ENCODE measurements at places on chromosomes 4 and X.

DNA sequence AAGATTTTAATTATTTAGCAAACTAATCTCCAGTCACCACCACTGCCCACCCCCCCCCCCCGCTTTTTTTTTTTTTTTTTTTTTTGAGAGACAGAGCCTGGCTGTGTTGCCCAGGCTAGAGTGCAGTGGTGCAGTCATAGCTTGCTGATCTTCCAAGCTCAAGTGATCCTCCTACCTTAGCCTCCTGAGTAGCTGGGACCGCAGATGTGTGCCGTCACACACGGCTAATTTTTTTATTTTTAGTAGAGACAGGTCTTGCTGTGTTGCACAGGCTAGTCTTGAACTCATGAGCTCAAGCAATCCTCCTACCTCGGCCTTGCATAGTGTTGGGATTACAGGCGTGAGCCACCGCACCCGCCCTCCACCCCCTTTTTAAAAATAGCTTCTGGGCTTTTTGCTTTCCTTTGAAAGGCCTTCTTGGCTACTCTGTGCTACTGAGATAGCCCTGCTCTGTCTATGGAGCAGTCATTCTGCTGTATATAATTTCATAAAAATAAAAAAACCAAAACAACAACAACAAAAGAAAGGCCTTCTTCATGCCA, 18.7 kb downstream of the TXLNG start:
- no peak for DNase-seq

GRCh38 chr4:77579406-77580076, 26.1 kb upstream of the CXCL13 start:
- no peak for DNase-seq

- DNase-seq = no peak
These were observed 17.1 kb downstream of the NAT8L start for GRCh38 chr4:2075987-2076907.

DNA sequence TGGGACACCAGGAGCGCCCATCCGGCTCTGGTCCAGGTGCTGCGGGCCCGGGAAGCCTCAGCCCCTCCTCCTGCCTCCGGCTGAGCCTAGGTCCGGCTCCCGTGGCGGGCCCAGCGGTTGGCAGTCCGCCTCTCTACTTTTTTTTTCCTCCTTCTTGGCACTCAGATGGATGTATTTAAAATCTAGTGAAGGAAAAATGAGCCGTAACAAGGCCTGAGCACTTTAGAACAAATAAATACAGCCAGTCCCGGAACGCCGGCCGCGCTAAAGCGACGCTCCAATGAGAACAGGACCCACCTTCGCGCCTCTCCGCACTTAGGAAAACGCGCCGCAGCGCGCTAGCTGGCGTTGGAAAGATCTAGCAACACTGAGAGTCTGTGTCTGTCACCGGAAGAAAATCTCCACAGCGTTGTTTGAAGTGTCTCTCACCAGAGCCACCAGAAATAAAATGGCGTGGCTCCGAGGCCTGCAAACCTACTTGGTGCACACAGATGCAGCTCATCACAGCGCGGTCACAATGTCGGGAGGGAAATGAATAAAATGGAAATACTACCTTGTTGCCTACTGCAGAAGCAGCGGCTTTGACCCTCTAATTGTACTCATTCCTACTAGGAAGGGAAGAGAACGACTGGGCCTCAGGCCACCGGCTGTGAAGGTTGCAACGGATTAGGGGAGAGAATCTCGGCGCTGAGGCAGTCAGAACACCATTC, 4.7 kb downstream of the NEUROG2 start:
- no peak for DNase-seq

DNA sequence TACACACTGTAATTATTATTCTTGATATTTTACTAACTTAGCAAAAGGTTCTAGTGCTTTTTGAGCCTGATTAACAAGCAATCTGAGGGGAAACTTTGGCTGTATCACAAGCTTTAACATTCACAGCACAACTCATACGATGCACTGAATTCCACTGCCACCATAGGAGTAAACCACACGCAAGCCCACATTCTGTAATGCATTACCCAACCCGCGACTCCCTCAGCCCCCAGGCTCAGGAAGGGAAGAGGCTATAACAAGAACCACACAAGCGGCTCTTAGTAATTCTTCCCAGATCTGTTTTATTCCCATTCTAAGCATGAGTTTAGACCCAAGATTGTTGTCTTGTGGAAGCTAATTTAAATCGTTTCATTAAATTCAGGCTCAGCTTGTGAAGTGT, 138.5 kb upstream of the TBL1X start:
- no peak for DNase-seq

DNA sequence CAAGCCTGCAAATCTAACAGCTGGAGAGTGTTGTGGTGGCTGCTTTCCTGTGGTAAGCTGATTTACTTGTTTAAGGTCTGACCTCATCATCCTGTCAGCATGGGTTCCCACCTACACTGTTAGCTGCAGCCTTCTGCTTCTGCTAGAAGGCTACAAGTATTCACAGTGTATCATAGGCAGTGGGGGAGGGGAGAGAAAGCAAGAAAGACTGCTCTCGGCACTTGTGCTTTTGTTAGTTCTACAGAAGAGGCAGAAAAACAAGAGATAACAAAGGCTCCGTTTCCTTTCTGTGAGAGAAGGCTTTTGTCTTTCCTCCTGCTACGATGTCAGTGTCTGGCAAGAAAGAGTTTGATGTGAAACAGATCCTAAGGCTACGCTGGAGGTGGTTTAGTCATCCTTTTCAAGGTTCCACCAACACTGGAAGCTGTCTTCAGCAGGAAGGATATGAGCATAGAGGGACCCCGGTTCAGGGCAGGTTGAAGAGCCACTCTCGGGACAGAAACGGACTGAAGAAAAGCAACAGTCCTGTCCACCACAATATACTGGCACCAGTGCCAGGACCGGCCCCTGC, at the start of gene KLHL4:
TSS of gene KLHL4 (plus strand) at position 232 of the 571 bp plus-strand sequence. CDS start at position 324, 92 bp downstream.
- no peak for DNase-seq

DNA sequence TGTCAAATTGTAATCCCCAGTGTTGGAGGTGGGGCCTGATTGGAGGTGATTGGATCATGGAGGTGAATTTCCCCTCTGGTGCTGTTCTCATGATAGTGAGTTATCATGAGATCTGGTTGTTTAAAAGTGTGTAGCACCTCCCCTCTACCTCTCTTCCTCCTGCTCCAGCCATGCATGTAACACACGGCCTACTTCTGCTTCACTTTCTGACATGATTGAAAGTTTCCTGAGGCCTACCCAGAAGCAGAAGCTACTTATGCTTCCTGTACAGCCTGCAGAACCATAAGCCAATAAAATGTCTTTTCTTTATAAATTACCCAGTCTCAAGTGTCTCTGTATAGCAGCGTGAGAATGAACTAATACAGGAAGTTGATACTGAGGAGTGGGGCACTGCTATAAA, 61.7 kb upstream of the DDX60 start:
- DNase-seq = no peak

- no peak for DNase-seq
These were observed 42.1 kb downstream of the SMPX start for GRCh38 chrX:21715825-21716224.

GRCh38 chrX:10467793-10468192, 152.6 kb downstream of the MID1 start:
- no peak for DNase-seq

- no peak for DNase-seq
These were observed 40.5 kb downstream of the TSPAN7 start for GRCh38 chrX:38601866-38602265.

- DNase-seq = no peak
These were observed 95.8 kb downstream of the MID1 start for GRCh38 chrX:10524578-10524977.

DNA sequence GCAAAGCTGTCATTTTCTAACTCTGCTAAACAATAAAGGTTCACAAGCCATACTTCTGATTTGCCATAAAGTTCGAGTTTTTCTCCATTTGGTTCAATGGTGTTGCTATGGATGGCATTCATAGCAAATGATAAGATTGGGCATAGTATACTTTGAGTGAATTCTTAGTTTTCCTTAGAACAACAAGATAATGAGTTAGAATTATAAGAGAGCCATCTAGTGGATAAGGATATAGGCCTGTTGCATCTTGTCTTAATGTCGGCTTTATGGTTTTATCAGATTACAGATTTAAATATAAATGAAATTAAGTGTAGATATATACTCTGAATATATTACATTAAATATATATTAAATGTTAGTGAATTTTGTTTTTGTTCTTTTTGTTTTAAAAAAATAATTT, 644.6 kb downstream of the IL1RAPL1 start:
- no peak for DNase-seq

GRCh38 chr4:180630012-180630665, 1613.1 kb upstream of the TENM3 start:
- no peak for DNase-seq

GRCh38 chr4:5858020-5858769, 34.7 kb downstream of the CRMP1 start:
- DNase-seq = no peak

GRCh38 chrX:140913802-140914501, 88.4 kb upstream of the SPANXB1 start:
- DNase-seq = no peak

DNA sequence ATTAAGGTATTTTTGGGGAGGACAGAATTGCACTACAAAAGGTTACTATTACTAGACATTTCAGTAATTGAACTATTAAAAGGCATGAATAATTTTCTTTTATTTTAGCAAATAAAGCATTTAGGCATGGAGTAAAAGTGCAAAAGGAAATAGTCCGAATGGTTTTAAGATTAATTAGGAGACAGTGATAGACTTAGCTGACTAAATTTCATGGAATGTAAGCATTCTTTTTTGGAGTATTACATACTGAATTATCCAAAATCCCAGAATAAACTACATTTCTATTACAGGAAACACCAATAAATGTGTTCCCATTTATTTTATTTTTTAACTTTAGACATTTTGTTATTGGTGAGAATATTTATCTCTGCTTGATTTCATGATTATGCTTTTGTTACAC, 30.7 kb upstream of the MAP9 start:
- no peak for DNase-seq

DNA sequence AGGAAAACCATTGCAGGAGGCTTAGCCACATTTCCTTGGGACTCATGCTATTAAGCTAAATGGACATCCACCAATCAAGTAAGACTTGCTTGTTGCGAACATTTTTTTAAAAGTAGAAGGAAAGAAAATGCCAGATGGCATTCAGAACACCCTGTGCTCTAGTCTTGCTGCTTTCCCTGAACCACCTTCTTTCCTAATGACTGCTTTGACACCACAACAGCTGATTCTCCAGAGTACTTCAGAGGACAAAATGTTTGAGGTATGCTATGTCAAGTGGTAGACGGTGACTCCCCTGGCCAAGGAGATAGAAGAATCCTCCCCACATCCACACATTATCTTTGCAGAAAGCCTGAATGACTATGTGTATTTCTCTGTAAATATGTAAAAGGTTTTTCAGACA, 65.4 kb downstream of the ANK2 start:
- no peak for DNase-seq

DNA sequence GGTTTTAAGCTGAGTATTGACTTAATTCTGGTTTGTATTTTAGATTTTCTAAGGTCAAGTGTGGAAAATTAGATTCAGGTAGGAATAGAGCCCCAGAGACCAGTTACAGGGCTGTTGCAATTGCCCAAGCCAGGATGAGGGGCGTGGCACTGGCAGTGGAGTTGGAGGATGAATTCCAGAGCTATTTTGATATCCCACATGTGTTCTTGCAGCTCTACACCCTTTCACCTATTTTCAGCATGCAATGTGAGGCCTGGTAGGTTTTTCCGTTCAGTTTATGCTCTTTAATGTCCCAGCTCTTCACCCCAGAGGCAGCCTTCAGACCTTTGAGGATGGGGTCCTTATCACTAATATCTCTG, 17.9 kb upstream of the OGT start:
- no peak for DNase-seq

- no peak for DNase-seq
These were observed 138.8 kb upstream of the NALF2 start for GRCh38 chrX:69365349-69365748.

- no peak for DNase-seq
These were observed 362 bp downstream of the NCAPG start for GRCh38 chr4:17811078-17811603.

- DNase-seq = no peak
These were observed 40.3 kb downstream of the NHS start for GRCh38 chrX:17415242-17415810.

- DNase-seq = no peak
These were observed 520 bp downstream of the ACOX3 start for GRCh38 chr4:8439914-8440491.

DNA sequence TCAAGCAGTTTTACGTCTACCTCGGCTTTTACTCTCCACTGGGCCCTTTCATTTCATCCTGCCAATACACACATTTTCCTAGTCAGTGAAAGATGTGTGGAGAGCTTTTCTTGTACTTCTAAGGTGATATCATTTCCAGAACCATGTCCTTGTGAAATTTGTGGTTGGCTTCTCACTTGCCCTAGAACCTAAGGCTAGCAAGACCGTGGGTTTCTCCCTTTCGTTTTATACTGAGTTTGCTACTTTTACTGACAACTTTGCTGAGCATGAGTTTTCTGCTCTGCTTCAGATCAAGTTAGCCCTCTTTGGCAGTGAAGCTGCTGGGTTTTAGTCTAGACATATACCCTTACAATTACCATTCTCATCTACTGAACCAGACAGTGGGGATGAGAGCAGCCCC, 95.7 kb upstream of the FRMPD4 start:
- DNase-seq = no peak

DNA sequence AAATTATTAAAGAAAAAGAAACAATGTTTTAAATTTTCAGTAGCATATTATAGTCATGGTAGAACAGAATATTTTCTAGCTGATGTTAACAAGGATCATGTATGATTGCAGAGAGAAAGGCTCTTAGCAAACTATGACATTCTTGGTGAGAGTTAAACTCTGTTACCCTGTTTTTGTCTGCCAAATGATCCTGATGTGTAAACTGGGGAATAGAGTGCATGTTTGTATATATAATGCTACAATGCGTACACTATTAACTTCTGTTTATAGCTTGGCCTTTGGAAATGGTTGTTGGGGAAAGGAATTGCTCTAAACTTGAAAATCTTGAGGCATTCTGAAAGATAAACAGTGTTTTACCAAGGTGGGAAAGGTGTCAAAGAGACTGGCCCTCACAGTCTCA, 292.7 kb downstream of the ARHGAP24 start:
- DNase-seq = no peak

- DNase-seq = no peak
These were observed 903.4 kb downstream of the TECRL start for GRCh38 chr4:63505714-63506460.

DNA sequence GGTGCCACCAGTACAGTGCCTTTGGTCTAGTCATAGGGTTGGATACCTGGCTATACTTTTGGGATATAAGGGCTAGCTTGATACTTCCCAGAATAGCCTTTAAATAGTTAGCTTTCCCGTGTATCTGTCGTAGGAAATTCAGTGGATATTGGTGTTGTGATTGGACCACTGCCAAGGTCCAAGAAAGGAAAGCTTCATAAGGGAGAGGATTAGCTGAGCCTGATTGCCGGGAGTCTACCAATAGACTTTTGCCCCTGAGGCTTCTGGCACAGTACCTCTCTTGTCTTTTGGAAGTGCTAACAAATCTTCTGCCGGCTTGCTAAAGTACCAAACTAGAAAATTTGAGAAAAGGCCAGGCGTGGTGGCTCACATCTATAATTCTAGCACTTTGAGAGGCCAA, 350.6 kb downstream of the CHIC1 start:
- DNase-seq = no peak

GRCh38 chr4:87112063-87112462, 108.4 kb downstream of the KLHL8 start:
- DNase-seq = no peak

Data from stimulated activated CD4-positive, alpha-beta T cell treated with anti-CD3 and anti-CD28 coated beads, Interleukin-1b, Interleukin-23, amount 100 ng/mL, for 4 hours (primary cell).